Activated T-cell treated with anti-CD3 and anti-CD28 coated beads, Interleukin-2, amount 50 U/mL, for 24 hours (primary cell): ENCODE measurements at places on chromosomes 6 and 20.

GRCh38 chr20:61937146-61937962 is 128.3 kb downstream of the TAF4 start:
- no peak overlapping the region for H3K27ac ChIP-seq
- no peaks in the 10 kb centered on the region for H3K4me1 ChIP-seq
- H3K27me3 ChIP-seq = peaks cover 10% of the 10 kb centered on the region
- no peak for DNase-seq

DNA sequence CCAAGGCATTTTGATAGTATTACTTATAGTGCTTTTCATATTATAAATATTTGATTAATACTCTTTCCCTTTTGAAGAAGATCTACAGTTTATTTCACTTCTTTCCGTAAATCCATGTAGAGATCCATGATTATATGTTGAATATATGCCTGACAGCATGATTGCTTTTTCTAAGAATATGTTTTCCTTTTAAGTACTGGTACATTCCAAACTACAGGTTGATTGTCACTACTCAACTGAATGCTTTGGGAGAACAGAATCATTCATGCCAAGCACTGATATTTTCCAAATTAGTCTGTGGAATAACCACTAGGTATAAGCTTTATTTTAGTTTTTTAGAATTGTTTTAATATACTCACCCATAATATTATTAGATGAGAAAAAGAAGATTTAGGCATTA is 330.2 kb downstream of the BCKDHB start:
- H3K27ac ChIP-seq = no peak overlapping the region
- no peaks in the 10 kb centered on the region for H3K27me3 ChIP-seq
- DNase-seq = no peak
- no peaks in the 10 kb centered on the region for H3K4me1 ChIP-seq
- no peak overlapping the region for H3K4me3 ChIP-seq

GRCh38 chr20:378961-379336 is 1.6 kb upstream of the TRIB3 start:
- H3K27me3 ChIP-seq = no peaks in the 10 kb centered on the region
- DNase-seq = no peak
- H3K4me3 ChIP-seq = no peak overlapping the region
- no peak overlapping the region for H3K27ac ChIP-seq
- peaks cover 26% of the 10 kb centered on the region for H3K4me1 ChIP-seq
- peaks cover 13% of the 10 kb centered on the region for H3K36me3 ChIP-seq

DNA sequence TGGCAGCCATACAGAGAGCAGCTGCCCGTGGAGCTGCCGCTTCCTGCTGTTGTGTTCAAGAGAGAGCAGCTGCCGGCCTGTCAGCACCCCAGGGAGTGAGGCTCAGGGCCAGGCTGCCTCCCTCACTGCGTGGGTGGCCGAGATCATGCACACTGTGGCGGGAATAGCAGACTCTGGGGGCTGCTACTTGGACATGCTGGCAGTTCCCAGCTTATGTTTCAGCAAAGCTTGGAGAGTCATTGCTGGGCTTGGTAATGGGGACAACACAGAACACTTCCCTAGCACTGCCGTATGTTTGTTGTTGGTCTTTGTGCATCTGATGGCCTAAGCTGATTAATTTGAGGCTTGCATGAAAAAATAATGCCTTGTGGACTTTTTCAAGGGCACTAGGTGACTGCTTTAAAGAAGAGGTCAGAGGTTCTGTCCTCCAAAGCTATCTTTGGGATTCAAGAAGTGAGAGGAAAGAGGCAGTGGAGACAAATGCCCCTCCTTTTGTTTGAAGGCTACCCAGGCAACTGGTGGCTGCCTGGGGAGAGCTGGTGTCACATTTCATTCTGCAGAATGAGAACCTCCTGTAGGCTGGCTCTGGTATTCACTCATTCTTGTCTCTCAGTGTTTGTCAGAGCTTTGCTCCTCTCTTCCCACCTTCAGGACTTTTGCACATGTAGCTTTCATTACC is 18.8 kb downstream of the MRAP2 start:
- peaks cover 17% of the 10 kb centered on the region for H3K27me3 ChIP-seq
- no peak overlapping the region for H3K27ac ChIP-seq
- H3K36me3 ChIP-seq = no peaks in the 10 kb centered on the region
- H3K4me1 ChIP-seq = no peaks in the 10 kb centered on the region
- no peak for DNase-seq

DNA sequence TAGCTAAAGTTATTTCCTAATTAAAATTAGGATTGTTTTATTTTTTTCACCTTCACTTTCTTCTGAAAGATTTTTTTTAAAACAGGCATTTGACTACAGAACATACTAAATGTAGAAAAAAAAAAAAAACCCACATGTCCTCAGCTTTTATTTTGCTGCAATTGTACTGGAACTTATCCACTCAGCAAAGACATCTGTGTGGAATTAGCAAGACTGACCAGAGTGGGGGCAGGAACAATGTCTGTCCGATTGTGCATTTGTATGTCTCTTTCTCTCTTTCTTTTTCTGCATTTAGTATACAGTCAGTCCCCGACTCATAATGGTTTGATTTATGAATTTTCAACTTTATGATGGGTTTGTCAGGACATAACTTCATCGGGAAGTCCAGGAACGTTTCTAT is 77.3 kb downstream of the CHD6 start:
- H3K36me3 ChIP-seq = peaks cover 35% of the 10 kb centered on the region
- H3K4me3 ChIP-seq = no peak overlapping the region
- no peaks in the 10 kb centered on the region for H3K27me3 ChIP-seq
- peaks cover 6% of the 10 kb centered on the region for H3K4me1 ChIP-seq
- DNase-seq = no peak

GRCh38 chr6:144006736-144007477 is 1.2 kb downstream of the PLAGL1 start:
- peak overlapping the region; percentile 74 for H3K4me3 ChIP-seq
- H3K27me3 ChIP-seq = peaks cover 38% of the 10 kb centered on the region
- H3K36me3 ChIP-seq = no peaks in the 10 kb centered on the region
- no peak for DNase-seq
- H3K27ac ChIP-seq = peak overlapping the region; percentile 50

- H3K4me3 ChIP-seq = no peak overlapping the region
- H3K36me3 ChIP-seq = peaks cover 34% of the 10 kb centered on the region
- peaks cover 84% of the 10 kb centered on the region for H3K4me1 ChIP-seq
Observed at GRCh38 chr6:13671548-13672127, 40.0 kb downstream of the RANBP9 start.

DNA sequence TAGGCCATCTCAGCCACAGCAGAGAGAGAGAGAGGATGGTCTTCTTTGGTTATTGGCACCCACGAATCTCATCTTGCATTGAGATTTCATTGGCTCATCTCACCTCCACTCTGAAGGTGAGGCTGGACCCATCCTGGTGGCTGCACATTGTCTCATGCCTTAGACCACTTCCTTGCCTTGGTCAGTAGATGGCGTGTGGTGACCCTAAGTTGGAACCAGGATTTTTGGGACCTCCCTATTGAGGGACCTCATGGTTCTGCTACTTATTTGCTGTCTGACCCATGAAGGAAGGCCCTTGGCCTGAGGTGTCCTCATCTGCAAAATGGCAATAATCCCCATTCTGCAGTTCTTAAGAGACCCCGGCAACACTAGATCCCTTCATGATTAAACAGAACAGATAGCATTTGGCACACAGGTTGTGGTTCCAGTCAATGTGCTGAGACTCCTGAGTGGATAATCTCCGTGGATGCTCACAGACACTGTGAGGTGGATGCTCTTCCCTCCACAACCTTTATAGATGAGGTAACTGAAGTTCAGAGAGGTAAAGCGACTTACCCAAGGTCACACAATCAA is 21.5 kb upstream of the AAR2 start:
- H3K27me3 ChIP-seq = no peaks in the 10 kb centered on the region
- H3K4me3 ChIP-seq = no peak overlapping the region
- no peak for DNase-seq
- H3K4me1 ChIP-seq = no peaks in the 10 kb centered on the region
- no peaks in the 10 kb centered on the region for H3K36me3 ChIP-seq

DNA sequence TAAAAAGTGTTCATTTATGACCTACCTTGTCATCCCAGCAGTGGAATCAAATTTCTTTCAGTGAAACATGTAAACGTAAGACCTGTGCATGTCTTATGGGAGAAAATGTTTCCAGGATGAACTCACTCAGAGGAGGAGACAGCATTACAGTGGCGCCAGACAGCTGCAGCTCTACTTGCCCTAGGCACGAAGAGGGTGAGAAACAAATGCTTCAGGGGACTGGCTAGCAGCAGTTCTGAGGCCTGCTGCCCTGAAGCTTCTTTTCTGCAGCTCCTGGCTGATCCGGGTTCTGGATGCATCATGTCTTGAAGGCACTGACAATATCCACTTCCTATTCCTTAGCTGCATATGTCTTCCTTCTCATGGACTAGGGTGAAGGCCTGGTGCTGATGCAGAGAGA is 120.2 kb downstream of the QRSL1 start:
- H3K4me3 ChIP-seq = no peak overlapping the region
- H3K27me3 ChIP-seq = peaks cover 22% of the 10 kb centered on the region
- H3K4me1 ChIP-seq = no peaks in the 10 kb centered on the region
- no peak overlapping the region for H3K27ac ChIP-seq

GRCh38 chr6:22413681-22414311 is 117.0 kb upstream of the PRL start:
- no peak overlapping the region for H3K27ac ChIP-seq
- no peaks in the 10 kb centered on the region for H3K4me1 ChIP-seq
- no peak overlapping the region for H3K4me3 ChIP-seq
- DNase-seq = no peak
- no peaks in the 10 kb centered on the region for H3K36me3 ChIP-seq

GRCh38 chr6:31697555-31697954 is 5.6 kb downstream of the ABHD16A start:
- H3K4me1 ChIP-seq = peaks cover 35% of the 10 kb centered on the region
- peak overlapping the region; percentile 83 for H3K27ac ChIP-seq
- no peaks in the 10 kb centered on the region for H3K27me3 ChIP-seq
- no peak overlapping the region for H3K4me3 ChIP-seq

GRCh38 chr6:116338943-116339342 is 31.8 kb upstream of the DSE start:
- DNase-seq = no peak
- H3K27me3 ChIP-seq = no peaks in the 10 kb centered on the region
- H3K36me3 ChIP-seq = peaks cover 2% of the 10 kb centered on the region
- no peaks in the 10 kb centered on the region for H3K4me1 ChIP-seq
- H3K4me3 ChIP-seq = no peak overlapping the region
- H3K27ac ChIP-seq = no peak overlapping the region

- no peak overlapping the region for H3K27ac ChIP-seq
- no peaks in the 10 kb centered on the region for H3K36me3 ChIP-seq
- no peaks in the 10 kb centered on the region for H3K27me3 ChIP-seq
- no peaks in the 10 kb centered on the region for H3K4me1 ChIP-seq
Observed at GRCh38 chr6:164122109-164122508, 707.6 kb downstream of the QKI start.

GRCh38 chr6:12715437-12715836 is 1.1 kb upstream of the PHACTR1 start:
- peaks cover 15% of the 10 kb centered on the region for H3K27me3 ChIP-seq
- no peaks in the 10 kb centered on the region for H3K4me1 ChIP-seq
- H3K27ac ChIP-seq = no peak overlapping the region
- H3K4me3 ChIP-seq = no peak overlapping the region

DNA sequence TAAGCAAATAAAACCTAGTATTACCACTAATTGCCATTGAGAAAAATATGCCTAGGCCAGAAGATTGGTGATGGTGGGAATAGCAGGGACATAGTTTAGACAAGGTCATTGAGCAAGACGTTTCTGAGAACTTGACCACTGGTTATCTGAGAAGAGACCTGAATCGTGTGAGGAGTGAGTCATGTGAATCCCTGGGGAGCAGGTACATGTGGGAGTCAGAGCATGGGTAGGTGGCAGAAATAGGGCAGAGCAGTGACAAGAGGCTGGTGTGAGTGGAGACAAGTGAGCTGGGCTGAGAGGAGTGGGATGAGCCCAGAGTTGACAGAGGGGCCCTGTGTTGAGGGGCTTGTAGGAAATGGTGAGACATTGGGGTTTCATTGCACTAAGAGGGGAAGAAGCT is 16.4 kb downstream of the MICA start:
- no peak overlapping the region for H3K27ac ChIP-seq

DNA sequence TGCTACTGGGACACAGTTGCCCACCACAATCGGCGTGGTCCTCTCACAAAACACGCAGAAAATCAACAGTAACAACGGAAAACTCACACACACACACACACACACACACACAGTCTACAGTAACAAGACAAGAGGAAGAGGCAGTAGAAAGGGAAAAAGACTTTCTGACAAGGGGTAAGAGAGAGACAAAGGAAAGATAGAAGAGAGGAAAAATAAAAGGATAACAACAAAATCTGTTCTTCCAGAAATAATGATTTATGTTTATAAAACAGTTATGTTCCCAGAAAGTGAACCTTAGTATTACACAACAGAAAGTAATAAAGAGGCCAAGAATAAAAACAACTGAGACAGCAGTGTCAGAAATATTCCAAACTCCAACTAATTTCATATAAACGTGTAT is 2.9 kb downstream of the RANBP9 start:
- peak overlapping the region; percentile 93 for H3K27ac ChIP-seq
- no peak for DNase-seq
- H3K27me3 ChIP-seq = no peaks in the 10 kb centered on the region
- H3K4me1 ChIP-seq = peaks cover 44% of the 10 kb centered on the region
- peak overlapping the region; percentile 93 for H3K4me3 ChIP-seq
- peaks cover 41% of the 10 kb centered on the region for H3K36me3 ChIP-seq

DNA sequence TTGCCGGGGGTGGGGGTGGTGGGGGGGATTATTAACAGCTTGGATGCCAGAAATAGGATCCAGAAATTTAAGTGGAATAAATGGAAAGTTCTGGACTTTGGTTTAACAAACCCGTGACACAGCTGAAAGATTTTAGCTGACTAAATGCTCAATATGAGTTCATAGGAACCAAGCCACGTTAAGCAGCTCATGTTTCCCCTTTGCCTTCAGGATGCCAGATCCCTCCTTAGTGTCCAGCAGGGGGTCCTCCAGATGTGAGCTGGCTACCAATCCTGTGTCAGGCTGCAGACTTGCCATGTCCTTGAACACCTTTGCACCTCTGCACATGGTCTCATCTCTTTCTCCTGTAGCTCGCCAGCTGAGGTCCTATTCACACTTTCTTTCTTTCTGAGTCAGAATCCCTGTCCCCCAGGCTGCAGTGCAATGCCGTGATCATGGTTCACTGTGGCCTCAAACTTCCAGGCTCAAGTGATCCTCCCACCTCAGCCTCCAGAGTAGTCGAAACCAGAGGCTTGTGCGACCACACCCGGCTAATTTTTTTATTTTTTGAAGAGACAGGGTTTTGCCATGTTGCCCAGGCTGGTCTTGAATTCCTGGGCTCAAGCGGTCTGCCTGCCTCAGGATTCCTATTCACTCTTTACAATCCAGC is 133.3 kb upstream of the ARMC2 start:
- no peaks in the 10 kb centered on the region for H3K27me3 ChIP-seq
- no peak overlapping the region for H3K4me3 ChIP-seq
- no peak for DNase-seq
- H3K27ac ChIP-seq = no peak overlapping the region
- peaks cover 9% of the 10 kb centered on the region for H3K4me1 ChIP-seq
- H3K36me3 ChIP-seq = no peaks in the 10 kb centered on the region

DNA sequence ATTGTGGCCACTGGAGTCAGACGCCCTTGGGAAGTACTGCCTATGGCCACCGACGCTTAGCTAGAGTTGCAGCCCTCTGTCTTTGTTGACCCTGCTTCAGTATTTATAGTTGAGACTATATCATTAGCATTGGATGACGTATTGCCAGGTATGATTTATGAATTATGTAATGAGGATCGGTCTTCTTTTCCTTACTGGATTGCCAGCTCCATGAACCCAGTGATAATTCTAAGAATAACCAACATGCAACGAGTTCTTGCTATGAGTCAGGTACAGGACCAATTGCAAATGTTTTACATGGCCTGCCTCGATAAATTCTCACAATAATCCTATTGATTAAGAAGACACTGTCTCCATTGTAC is 63.5 kb downstream of the CLIC5 start:
- H3K27ac ChIP-seq = no peak overlapping the region
- H3K27me3 ChIP-seq = no peaks in the 10 kb centered on the region
- no peak for DNase-seq
- no peak overlapping the region for H3K4me3 ChIP-seq
